ENCODE measurements at places on chromosomes 12 and 14.

GRCh38 chr12:67386869-67387565 is 117.9 kb downstream of the CAND1 start:
- DNase-seq = no peak

DNA sequence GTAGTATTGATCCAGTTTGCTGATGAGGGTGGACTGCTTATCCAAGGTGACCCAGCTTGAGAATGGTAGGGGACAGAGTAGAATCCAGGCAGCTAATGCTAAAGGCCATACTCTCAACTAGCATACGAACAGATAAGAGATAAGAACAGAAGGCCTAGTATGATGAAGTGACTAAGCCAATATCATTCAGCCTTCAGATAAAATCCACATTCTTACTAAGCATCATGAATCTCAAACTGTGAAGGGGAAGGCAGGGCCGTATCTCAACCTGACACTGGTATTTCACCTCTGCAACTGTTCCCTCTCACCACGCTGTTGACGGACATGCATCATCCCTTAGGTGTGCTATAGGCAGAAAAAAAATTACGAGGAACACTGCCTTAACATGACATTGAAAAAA is 8.1 kb upstream of the CKAP4 start:
- no peak for DNase-seq

- DNase-seq = no peak
Measured at GRCh38 chr14:89425931-89426330, 8.9 kb upstream of the FOXN3 start.

DNA sequence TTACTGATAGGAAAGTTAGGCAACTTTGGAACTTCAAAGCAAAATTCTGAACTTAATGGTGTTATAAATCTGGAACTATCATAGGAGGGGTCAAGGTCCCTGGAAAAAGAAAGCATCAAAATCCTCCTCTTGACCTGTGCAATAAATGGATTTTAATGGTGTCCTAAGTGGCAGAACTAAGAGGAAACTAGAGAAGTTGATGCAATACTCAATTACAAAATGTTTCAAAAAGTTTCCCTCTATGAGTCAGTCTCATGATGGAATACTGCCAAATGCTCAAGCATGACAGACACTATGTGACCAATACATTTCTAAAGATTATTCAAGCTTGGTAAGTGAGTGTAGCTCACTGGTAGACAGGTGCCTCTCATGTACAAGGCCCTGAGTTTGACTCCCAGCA is 47.7 kb upstream of the ERGIC2 start:
- DNase-seq = no peak

DNA sequence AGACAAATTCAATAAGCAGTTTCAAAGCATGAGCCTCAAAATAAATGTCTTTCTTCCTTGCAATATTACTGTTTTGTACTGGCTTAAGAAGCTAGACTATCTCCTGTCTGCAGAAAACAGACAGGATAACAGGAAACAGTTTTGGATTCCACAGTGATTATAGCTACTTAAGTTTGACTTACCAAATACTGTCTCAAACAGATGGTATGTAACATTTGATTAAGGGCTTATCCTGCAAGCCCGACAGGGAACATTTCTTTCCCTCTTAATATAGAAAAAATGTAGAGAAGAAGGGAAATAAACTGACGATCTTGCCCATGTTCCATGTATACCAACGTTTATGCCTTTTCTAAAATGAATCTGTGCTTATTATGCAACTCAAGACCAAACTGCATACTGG is 179.9 kb upstream of the EEA1 start:
- DNase-seq = no peak

DNA sequence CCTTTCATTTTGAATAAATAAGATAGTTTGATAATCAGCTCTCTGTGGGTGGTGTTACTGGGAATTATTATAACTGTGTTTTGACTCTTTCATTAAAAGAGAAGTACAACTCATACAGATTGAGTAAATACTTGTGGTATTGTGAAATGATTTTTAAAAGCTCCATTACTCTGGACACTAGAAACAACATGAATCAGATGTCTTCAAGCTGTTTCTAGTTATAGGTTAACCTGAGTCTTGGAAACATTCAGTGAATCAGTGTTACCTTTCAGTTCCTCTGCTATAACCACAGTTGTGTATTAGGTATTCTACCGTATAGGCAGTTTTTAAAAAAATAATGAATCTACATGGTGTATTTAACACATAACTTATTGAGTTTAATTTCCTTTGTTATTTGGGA is 128.4 kb upstream of the SSTR1 start:
- DNase-seq = no peak

DNA sequence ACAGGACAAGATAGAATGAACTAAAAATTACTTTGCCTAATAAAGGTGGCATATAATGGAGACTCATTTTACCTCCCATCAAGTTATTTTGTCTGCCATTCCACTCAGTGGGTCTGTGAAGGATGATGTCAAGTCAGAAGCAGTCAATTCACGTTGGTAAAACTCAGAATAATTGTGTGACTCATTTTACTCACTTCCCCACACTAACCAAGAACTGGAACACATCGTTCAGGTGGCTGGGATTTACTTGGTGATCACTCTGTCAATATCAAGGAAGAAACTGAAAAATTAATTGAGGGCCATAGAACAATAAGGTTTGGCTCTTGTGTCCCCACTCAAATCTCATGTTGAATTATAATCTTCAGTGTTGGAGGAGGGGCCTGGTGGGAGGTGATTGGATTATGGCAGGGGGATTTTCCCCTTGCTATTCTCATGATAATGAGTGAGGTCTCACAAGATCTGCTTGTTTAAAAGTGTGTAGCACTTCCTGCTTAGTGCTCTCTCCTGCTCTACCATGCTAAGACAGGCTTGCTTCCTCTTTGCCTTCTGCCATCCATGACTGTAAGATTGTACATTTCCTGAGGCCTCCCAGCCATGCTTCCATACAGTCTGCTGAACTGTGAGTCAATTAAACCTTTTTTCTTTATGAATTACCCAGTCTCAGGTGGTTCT is 35.7 kb upstream of the GTF2A1 start:
- no peak for DNase-seq

GRCh38 chr12:117384735-117385134 is 23.3 kb upstream of the NOS1 start:
- DNase-seq = no peak

- DNase-seq = peak; percentile 68
Measured at GRCh38 chr12:3752741-3753486, at the start of gene CRACR2A. TSS of gene CRACR2A (minus strand) at chr12:3753109. CDS start at chr12:3696999, 56,110 bp downstream.

DNA sequence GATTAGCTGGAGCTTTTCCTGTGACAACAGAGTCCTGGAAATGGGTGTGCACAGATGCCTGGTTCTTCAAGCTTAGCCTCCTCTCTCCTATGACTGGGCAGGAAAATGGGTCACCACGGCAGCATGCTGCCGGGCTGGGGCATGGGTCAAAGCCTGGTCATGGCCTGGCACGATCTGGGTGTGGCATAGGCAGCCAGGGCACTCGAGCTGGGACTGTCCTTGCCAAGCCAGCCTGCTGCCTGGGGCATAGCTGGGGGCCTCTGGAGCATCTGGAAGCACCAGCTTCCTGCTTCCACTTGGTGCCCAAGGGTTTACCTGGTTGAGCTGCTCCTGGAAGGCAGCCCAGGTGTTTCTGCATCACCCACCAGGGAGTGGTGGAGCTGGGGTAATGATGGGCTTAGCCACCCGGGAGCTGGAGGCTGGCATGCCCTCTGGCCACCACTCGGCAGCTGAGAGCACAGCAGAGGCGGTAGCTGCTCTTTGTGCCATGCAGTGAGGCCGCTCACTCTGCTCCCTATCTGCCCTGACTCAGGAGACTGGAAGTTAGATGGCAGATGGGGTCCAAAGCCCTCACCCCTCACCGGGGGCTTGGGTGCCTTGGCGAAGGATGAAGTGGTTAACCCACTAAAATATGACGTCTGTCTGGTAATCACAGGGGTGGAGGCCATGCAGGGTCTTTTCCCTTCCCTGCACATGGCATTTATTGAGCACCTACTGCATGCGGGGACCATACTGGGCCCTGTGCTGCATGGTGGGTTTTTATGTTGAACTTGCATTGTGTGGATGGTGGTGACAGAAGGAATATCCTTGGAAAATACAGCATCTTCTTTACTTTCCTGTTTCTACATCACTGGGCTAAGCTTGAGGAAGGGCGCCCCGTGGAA is 1.7 kb downstream of the OTUB2 start:
- no peak for DNase-seq

DNA sequence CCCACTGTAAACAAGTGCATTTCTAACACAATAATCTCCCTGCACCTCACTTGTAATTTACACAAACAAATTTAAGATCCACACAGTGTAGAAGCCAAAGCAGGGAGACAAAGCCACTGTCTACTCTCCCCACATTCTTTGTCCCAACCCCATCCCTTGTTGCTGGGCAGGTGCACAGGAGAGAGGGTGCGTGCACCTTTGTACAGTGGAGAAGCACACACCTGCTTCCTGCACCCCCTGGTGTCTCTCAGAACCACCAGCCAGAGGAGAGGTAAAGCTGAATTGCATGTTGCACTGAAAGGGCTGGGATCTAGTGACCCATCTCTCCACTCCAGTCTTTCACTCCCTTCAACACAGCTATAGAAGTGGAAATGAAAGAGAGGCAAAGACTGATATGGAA is 51.4 kb upstream of the IFNG-AS1 start:
- DNase-seq = no peak

DNA sequence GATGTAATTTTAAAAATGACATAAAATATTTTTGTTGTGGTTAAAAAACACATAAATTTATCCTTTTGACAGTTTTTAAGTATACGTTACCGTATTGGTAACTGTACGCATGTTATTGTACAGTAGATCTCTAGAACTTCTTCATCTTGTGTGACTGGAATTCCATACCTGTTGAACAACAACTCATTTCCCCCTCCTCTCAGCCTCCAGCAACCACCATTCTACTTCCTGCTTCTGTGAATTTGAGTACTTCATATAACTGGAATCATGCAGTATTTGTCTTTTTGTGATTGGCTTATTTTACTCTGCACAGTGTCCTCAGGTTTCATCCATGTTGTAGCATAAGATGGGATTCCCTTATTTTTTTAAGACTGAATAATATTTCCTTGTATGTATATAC is 113.6 kb upstream of the ATF1 start:
- DNase-seq = no peak

GRCh38 chr14:24307575-24308341 is at the start of gene CIDEB:
TSS of gene CIDEB (minus strand) at chr14:24307977. CDS start at chr14:24307858, 119 bp downstream.
- peak; percentile 15 for DNase-seq

- DNase-seq = no peak
Measured at GRCh38 chr12:18716236-18716635, 21.6 kb downstream of the PLCZ1 start.

DNA sequence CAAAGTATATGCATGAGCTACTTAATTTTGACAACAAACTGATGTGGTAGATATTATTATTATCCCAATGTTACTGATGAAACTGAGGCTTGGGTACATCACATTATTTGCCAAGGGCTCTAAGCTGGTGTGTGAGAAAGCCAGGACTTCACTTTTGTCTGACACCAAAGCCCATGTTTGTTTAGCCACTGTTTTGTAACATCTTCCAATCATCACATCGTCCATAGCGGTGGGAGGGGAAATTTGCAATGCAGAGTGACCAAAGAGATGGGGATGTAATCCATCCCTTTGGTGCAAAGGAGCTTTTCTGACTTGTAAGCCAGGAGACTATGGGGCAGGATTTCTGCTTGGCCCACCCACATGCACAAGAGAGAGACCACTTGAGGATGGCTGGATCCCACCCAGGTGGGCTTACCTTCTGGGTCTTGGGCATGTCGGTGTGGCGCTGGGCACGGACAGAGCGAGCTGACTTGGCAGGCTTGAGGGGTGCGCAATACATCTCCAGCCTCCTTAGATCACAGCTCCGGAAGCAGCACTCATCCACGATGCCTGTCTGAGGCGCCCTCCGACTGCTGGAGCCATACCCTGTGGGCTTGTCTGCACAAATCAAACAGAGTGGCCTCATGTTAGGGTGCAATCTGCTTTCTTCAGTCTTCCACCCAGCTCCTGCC is 61.1 kb downstream of the IGF1 start:
- no peak for DNase-seq

- no peak for DNase-seq
Measured at GRCh38 chr12:115886666-115887065, 390.8 kb downstream of the MED13L start.

GRCh38 chr12:95516757-95517156 is 34.5 kb downstream of the USP44 start:
- no peak for DNase-seq

DNA sequence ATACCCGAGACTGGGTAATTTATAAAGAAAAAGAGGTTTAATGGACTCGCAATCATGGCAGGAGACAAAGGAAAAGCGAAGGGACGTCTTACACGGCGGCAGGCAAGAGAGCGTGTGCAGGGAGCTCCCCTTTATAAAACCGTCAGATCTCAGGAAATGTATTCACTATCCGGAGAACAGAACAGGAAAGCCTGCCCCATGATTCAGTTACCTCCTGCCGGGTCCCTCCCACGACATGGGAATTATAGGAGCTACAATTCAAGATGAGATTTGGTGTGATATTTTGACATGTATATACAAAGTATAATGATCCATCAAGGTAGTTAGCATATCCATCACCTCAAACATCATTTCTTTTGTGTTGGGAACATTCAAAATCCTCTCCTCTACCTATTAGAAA is 2.3 kb upstream of the CDCA4 start:
- DNase-seq = no peak

GRCh38 chr12:124772289-124773170 is 91.1 kb downstream of the SCARB1 start:
- DNase-seq = no peak
